Activated T-cell treated with anti-CD3 and anti-CD28 coated beads, Interleukin-2, amount 50 U/mL, for 48 hours (primary cell): ENCODE measurements at places on chromosomes 5 and 9.
A peak's percentile ranks its signal among the peaks of the same experiment; 100 is the strongest.

- no peak for DNase-seq
These were observed 101.3 kb downstream of the FBXL7 start for GRCh38 chr5:15601274-15601673.

- no peak for DNase-seq
These were observed 1.2 kb downstream of the CDKN2A start for GRCh38 chr9:21993007-21993406.

DNA sequence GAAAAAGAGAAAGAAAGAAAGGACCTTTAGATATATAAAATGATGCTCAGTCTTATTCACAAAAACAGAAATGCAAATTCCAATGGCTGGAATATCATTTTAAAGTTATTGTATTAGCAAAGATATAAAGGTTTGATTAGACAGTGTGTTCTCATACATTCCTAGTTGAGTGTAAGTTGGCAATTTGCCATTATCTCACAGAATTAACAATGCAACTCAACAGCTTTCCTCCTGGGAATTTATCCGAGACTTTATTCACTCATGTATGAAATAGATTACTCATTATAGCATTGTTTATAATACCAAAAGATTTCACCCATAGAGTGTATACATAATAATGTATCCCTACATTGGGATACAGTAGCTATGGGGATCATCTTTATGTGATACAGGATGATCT is 27.1 kb upstream of the MLLT3 start:
- no peak for DNase-seq

- DNase-seq = no peak
These were observed 135.9 kb upstream of the LIFR start for GRCh38 chr5:38692346-38692745.

DNA sequence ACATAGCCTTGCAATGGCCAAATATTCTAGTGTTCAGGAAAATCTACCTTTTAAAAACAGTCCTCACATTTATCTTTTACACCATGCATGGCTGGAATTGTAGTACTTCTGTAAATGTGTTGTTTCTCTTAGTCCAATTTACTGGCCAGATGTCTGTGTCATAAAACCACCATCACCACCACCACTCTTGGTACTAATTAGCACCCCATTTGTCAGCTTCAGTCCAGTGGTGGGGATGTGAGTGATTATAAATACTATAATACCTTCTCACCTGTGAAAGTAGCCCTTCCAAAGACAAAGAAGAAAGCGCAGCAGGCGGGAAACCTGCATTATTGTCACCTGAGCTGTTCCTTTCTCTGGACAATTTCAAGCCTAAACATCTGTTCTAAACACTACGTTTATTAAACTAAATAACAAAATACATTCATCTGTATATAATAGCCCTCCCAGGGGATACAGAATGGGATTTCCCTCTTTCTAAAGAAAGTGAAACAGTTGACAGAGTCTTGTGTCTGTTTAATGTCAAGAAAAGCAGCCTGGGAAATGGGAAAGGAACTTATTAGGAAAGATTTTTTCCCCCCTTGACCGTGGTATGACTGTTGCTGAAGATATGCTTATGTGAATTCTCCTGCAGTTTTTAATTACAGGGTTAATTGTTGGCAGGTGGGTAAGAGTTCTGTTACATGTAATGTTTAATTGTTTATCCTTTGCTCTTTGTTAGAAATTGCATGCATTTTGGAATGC is 144.5 kb upstream of the NUDT12 start:
- no peak for DNase-seq

GRCh38 chr9:20783057-20784038 is 99.3 kb downstream of the FOCAD start:
- no peak for DNase-seq

DNA sequence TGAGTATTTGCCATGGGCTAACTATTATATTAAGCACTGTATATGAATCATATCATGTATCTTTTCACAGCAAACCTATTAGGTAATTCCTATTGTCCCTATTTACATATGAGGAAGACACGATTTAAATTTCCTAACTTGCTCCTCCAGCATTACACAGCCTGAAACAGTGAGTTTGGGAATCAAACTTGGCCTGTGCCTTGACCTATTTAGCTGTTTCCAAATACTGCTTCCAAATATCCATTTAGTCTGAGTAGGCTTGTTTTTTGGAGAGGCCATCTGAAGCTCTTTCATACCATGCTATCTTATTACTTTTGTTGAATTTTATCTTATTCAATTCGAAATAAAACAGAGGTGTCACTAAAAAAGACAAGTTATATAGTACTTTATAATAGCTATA is 447.3 kb upstream of the MPDZ start:
- DNase-seq = no peak

- no peak for DNase-seq
These were observed 52.4 kb upstream of the PPARGC1B start for GRCh38 chr5:149677731-149678130.

- DNase-seq = no peak
These were observed 524.5 kb downstream of the TMEM38B start for GRCh38 chr9:106218854-106219253.

DNA sequence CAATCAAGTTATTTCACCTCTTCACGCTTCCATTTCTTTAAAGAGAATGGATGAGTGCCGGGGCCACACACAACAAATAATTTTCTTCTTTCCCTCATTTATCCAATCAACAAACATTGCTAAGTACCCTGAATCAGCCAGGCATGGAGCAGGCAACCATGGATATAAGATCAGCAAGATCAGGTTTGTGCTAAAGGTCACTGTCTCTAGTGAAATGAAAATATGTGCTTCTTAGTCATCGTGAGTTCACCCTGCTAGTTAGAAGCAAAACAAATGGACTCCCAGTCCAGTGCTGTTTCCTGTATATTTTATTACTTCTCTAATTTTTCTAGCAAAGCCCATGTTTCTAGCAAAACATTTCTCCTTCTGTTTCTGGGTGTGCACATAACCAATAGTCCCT is 629.2 kb downstream of the BNC2 start:
- no peak for DNase-seq

DNA sequence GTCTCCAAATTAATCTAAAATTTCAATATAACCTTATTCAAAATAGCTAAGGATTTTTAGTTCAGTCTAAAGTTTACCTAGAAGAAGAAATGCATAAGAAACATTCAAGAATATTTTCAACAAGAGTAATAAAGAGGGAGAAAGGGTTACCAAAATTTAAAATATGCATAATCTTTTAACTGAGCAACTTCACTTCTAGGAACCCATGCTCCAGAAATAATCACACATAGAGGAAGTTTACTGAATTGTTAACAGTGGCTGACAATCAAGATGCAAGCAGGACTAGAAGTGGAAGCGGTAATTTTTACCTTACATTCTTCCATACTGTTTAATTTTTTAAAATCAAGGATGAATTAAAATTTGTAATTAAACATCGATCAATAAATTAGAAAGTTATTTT is 1.9 kb downstream of the PJA2 start:
- DNase-seq = no peak

DNA sequence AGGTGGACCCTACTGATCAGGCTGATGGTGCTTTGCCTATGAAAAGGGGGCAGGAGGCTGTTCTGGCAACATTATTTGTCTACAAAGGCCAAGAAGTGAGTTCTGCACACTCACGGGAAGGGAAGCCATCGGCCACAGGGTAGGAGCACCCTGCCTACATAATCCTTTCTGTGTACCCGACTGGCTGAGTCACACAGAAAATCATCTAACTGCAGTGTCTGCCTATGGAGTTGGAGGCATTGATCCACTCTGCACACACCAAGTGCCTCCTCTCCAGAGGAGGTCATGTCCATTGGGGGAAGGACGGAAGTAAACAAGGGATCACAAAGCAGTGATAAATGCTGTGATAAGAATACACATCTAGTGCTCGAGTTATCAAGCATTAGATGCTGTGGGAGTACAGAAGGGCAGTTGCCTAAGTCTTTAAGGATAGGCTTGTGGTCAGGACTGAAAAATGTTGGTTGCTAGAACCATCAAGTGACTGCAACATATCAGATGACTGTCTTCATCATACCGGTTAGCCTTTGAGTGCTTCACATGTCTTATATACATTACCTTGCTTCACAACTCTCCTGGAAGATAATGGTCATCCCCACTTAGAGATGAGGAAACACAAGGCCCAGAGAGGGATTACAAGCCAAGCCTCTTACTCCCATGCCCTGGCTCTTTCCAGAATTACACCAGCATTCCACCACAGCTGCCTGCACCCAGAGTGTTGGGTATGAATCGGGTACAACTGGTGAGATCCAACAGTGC is 1.3 kb upstream of the SLC2A8 start:
- no peak for DNase-seq

GRCh38 chr9:138049779-138050471 is 172.3 kb downstream of the CACNA1B start:
- peak; percentile 5 for DNase-seq

DNA sequence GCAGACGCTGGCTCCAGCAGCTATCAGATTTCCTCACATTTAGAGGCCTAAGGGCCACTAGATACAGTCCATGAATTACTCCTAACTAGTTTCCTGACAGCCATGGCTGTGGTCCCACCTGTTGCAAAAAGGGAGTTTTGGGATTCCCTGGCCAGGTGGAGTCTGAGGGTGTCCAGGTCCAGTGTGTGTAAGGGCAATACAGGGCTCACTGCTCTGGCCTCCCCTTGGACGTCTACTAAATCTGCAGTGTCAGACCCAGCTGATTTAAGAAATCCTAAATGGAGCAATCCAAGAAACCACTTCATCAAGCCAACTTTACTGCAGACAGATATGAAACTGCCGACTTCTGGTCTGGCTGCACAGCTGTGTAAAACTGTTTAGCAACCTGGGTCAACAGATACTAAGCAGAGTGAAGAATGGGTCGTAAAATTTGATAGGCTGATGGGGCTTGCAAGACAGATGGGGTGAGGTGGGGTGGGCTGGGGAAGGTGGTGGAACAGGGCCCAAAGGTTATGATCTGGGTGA is 116.4 kb downstream of the GADD45G start:
- DNase-seq = no peak

GRCh38 chr9:92422611-92423338 is 1.5 kb downstream of the OMD start:
- no peak for DNase-seq

GRCh38 chr5:28710360-28710759 is 1672.0 kb upstream of the CDH9 start:
- DNase-seq = no peak

DNA sequence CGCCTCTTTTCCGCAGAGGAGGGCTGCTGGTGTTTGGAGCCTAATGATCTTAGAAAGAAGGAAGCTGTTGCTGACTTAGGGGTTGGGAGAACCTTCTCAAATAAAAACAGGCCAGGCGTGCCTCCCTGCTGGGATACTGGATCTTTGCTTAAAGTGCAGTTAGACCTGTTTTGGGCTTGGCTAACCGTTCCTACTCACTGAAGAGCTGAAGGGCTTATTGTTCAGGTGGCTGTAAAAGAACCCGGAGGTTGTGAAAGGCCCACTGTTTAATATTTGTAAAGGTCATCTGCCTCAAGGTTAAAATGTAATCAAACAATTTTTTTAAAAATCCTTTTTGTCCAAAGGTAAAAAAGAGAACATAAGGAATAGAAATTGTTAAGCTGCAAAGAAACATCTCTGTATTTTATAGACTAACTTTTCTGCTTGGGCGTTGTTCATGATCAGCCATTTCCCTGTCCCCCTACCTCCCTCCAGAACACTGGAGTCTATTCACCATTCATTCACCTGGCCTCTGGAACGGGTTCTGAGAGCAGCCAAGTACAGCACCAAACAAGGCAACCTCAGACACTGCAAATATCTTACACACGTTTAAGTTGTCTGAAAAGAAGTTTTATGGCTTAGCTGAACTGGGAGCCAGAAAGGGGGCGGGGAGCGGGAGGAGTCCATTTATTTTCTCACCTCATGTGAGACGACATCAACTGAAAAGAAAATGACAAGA is 18.6 kb upstream of the MTMR12 start:
- DNase-seq = no peak

DNA sequence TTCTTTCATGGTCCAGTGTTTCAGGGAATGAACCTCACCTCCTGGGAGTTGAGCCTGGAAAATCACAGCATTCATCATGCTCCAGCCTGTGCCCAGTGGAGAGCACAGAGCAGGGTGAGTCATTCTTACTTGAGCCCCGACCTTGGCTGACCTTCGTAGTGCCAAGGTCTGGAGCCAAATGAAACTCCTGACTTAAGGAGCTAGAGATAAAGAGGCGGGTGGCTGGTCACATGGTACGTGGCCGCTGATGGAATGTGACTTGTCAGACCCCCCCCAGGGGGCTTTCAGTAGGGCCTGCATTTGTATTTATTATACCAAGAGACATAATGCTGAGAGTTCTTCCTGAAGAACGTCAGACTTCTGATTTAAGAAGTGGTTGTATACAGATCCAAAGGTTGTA is 15.0 kb upstream of the PIP5K1B start:
- no peak for DNase-seq

- no peak for DNase-seq
These were observed 37.9 kb downstream of the SEMA5A start for GRCh38 chr5:9507974-9508373.

DNA sequence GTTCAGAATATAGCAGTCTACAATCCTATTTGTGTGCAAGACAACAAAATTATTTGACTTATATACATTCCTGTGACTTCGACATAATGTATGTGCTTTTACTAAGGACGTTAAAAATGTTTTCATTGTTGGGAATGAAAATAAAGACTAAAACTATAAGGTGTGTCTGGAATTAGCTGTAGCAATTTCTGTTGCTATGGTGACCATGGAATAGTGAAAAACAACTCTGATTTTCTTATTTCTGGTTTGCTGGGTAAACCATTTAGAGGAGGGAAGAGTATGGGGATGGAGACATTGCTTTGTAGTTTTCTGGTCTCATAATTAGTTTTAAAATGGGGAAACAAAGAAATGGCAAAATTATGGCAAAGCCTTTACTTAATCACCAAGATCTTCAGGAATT is 343.2 kb downstream of the SEMA5A start:
- DNase-seq = no peak

GRCh38 chr9:120383611-120383998 is 196.4 kb downstream of the CDK5RAP2 start:
- DNase-seq = no peak

- no peak for DNase-seq
These were observed 230.2 kb upstream of the EDIL3 start for GRCh38 chr5:84614906-84615305.

- no peak for DNase-seq
These were observed 227.1 kb downstream of the ZSWIM6 start for GRCh38 chr5:61559146-61559545.

GRCh38 chr9:136306211-136307208 is 2.6 kb upstream of the CCDC187 start:
- peak; percentile 30 for DNase-seq

- DNase-seq = no peak
These were observed 21.2 kb downstream of the CAST start for GRCh38 chr5:96683392-96683791.

- no peak for DNase-seq
These were observed 87.5 kb upstream of the RANBP3L start for GRCh38 chr5:36389245-36389644.

GRCh38 chr9:127066060-127066850 is 56.2 kb downstream of the ANGPTL2 start:
- DNase-seq = no peak

GRCh38 chr5:169670769-169671525 is 33.9 kb downstream of the DOCK2 start:
- no peak for DNase-seq

DNA sequence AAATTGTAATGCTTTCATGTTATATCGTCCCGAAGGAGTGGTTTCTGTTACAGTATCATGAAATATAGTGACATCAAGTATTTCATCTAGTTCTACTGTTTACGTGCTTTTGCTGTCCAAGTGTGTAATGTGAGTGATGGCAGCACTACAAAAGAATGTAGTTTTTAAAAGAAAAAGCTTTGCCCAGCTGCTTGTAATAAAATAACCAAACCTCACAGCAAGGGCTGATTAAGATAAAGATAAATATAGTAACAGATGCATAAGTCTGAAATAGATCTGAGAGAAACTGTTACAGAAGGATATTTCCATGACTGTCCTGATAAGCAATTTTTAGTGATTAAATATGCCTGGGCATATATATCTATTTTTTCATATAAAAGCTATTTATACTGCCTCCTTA is 106.4 kb downstream of the AUH start:
- no peak for DNase-seq
